Left cardiac atrium (tissue), 4 donors: ENCODE measurements at places on chromosomes 12 and 14. TPM values are rescaled to one million over a fixed set of nuclear protein-coding genes. Genes with fewer than 3 reads are reported as not detected.

KCNA5 gene
- 94.8 TPM for total RNA-seq

FBXO34 gene
- total RNA-seq = 18.8 TPM

ZNF891 gene
- 1.3 TPM for total RNA-seq

KRT75 gene
- total RNA-seq = not detected

KLHL33 gene
- total RNA-seq = 0.34 TPM

CTSG gene
- 2.4 TPM for total RNA-seq

NOVA1 gene
- 4.8 TPM for total RNA-seq

TBC1D30 gene
- total RNA-seq = 3.0 TPM

TAS2R9 gene
- total RNA-seq = not detected

MYH7 gene
- total RNA-seq = 175 TPM

NPAS3 gene
- total RNA-seq = 2.4 TPM

WSB2 gene
- total RNA-seq = 83.4 TPM

PRB2 gene
- total RNA-seq = not detected

ZC2HC1C gene
- total RNA-seq = 7.5 TPM

FOXG1 gene
- not detected for total RNA-seq

PTPN21 gene
- 33.5 TPM for total RNA-seq

DNAH10 gene
- 0.29 TPM for total RNA-seq
